Frontal cortex (tissue), 4 donors: ENCODE measurements at places on chromosomes 2 and 18. TPM values are rescaled to one million over a fixed set of nuclear protein-coding genes. Genes with fewer than 3 reads are reported as not detected.
A peak's percentile ranks its signal among the peaks of the same experiment; 100 is the strongest.

DCC gene
- 15.1 TPM for total RNA-seq

DNA sequence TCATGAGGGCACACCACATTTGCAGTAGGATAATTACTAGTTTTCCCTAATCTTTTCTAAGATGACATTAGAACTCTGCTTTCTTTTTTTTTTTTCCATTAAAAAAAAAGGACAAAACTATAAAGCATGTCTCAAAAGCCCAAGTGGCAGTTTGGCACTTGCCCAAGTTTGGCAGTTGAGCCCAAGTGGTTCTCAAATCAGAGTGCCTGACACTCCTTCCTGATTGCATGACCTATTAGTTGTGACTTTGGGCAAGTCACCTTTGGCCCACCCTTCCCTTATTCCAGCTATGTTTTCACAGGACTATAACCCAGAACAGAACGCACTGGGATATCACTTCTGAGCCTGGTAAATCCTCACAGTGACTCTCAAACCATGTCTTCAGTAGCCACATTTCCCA lies 273.0 kb downstream of the CCDC85A start:
- DNase-seq, result no peak

DNA sequence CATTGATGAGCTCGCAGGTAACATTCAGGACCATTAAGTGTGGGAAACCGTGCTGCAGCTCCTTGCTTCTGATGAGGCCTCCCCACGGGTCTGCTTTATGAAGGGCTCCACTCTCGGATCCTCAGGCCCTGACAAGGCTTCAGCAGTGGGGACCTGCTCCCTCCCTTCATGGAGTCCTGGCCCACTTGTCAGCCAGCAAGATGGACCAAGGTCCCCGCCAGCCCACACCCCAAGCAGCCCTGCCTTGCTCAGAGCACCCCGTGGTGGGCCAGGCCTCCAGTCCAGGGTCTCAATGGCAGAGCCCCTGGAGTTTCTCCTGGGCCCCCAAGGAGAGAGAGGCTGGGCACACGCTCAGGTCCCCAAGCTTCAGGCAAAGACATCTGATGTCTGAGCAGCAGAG lies 41.5 kb downstream of the CROCC2 start:
- DNase-seq, result no peak

GRCh38 chr18:13823707-13824395 lies at the start of gene MC5R:
TSS of gene MC5R (plus strand) at chr18:13824149. CDS start at chr18:13825766, 1,617 bp downstream.
- peak; percentile 82 for DNase-seq
